ENCODE measurements at places on chromosomes 12 and 14.
A peak's percentile ranks its signal among the peaks of the same experiment; 100 is the strongest.

- DNase-seq = no peak
Measured at GRCh38 chr12:127640181-127640886, 626.6 kb upstream of the TMEM132C start.

GRCh38 chr12:96063046-96063445 lies 27.7 kb upstream of the LTA4H start:
- peak; percentile 49 for DNase-seq

DNA sequence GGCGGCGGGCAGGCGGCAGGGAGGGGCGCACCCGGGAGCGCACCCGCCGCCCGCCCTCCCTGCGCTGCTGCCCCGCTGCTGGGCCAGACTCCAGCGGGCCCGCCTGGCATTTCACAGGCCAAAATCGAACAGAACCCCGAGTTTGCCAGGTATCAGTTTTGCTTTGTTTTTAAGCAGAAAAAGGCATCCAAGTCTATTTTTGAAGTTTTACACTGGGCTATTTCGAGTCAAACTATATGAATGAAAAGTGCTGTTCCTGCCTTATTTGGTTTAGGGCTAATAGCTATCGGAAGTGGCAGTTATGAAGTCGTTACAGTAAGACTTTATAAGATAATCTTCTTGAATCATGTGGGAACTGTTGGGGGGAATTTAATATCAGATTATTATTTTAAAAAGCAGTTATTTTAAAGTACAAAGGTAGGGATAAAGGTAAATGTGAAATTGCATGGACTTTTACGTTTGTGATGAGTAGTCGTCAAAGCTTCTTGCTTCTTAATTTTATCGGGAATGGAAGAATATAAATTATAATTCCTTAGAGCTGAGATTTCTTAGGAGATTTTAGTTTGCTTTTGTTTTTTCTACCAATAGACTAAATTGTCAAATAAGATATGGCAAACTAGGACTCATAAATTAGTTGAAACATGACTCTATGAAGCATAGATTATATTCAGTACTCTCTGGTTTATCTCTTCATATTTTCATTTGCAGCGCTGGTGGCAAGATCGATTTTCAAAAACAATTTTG lies 1.1 kb downstream of the MSRB3 start:
- DNase-seq = no peak

- DNase-seq = peak; percentile 34
Measured at GRCh38 chr12:47767216-47767724, 5.8 kb upstream of the SLC48A1 start.

DNA sequence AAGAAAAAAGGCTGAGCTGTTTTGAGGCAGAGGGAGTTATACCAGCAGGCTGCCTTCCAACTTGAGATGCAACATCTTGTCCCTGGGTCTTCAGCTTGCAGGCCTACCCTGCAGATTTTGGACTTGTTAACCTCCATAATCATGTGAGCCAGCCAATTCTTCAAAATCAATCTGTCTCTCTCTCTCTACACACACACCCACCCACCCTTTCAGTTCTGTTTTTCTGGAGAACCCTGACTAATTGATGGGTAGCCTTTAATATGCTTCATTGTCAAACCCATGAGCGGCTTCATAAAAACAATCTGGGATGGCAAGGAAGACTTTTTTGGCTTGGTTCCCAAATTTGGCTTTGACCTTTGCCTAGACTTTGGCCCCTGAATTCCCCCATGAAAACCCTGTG lies 113.9 kb downstream of the TMX1 start:
- DNase-seq = no peak

DNA sequence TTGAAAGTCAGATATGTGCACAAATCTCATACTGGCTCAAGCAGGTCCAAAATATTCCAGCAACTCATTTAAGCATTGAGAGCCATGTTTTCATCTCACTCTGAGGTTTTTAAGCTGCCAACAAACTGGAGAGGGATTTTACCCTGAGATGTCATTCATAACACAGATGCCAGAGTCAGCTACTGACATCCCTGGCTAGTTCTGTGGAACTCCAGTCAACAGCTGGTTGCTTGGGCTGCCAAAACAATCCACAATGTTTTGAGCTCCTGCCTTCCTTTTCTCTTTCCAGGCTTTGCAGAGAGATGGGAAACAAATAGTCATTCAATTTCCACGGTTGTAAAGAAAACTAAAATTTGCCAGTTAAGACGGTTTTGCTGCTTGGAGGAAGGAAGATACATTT lies 621.2 kb upstream of the FBXO33 start:
- DNase-seq = no peak

DNA sequence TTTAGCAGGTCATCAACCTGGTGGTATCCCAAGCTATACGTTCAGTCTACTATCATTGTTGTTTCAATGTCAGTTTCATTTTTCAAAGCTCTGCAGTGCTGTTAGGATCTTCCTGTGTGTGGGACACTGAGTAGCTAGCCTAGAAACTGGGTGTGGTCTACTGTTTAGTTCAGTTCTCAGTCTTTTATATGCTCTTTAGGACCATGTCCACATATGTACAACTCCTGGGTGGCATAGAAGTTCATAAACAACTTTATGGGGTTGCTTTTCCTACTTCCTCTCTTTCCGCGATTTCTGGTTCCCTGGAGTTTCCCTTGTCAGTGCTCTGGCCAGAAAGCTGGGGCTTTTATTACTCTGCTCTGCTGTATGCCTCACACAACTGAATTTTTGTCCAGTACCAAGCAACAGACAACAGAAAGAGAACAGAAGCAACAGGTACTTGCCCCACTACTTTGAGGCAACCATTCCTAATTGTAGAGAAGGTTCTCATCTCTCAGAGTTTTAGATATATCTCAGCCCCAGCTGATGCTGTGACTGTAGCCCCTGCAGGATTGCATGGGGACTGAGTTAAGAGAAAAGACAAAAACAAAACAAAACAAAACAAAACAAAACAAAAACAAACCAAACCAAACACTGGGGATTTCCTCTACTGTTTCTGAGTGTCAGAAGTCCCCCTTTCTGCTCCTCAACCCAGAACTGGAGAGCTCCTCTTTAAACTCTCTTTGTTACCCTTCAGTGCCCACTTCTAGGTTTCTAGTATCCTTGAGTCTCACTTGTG lies 30.3 kb downstream of the MIS18BP1 start:
- no peak for DNase-seq

DNA sequence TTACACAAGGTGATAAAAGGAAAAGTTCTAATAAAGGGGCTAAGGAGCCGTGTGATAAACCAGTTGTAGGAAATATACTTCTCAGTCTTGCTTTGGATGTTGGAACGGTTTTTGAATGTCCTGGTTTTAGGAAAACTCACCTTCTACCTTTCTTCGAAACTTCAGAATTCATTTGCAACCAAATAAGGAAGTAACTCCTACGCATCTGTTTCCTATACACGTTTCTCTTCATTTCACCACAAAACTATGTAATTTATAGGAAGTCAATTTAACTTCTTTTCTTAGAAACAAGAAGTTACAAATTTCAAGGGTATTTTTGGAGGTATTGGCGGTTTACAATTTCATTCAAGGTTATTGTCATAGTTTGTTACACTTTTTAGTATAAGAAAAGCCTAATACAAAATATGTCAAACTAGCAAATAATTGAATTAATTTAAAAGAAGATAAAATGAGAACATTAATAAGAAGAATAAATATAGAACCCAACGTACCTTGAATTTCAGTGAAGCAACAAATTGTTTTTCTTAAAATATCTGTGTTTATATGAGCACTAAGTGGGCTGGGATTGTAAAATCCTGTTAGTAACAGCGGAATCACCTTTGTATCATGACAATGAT lies 33.2 kb upstream of the CD69 start:
- no peak for DNase-seq

- DNase-seq = no peak
Measured at GRCh38 chr12:104272938-104273337, 30.6 kb upstream of the EID3 start.

- DNase-seq = peak; percentile 53
Measured at GRCh38 chr12:110885152-110885840, 35.1 kb downstream of the MYL2 start.

DNA sequence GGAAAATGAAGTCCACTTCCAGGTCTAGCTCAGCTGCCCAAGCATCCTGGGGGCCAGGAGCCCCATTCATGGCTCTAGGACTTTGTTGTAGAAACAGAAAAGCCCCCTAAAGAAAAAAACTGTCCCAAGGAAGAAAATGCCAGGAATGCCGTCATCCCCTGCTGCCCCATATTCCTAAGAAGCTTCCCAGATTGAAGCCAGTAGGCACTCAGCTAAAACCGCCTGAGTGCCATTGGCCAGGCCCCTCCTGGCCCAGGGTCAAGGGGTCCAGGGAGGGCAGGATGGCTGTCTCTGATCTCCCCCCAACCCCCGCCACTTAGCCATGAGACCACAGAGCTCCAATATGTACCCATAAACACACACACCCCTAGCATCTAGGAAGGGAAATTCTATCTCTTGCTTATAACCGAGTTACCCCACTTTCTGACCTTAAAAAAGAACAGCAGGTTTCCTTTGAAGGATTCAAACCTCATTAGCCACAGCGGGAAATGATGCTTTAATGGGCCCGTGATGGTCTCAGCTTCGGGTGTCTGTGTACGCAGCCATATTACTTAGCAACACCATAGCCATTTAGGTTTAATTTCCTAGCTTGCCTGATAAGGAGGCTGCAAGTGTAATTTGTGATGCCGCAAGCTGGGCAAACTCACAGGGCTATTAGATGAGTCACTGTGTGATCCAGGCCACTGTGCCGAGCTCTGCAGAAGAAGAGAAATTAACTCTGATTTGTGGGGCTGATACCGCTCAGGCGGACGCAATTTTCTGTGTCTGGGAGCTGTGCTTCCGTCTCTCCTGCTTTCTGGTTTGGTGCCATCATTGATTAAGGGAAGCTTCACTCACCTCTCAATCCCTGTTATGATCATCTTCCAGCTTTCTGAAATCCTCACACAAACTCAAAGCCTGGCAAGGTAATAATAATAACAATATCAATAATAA lies 84.2 kb downstream of the GCH1 start:
- DNase-seq = peak; percentile 36

DNA sequence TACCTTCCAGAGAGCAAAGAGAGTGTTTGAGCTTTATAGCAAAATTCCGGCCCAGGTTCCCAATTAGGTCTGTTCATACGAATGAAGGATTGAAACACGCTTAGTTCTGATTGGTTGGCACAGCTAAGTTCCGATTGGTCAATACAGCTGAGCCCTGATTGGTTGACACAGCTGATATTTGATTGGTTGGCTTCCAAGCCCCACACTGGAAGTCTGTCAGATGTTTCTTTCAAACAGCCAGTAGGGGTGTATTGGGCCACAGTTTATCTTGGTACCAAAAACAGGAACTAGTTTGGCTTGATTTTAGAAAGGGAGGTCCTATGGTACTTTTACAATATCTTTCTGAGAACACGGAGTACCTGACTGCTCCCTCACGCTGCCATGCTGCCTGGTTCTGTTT lies 93.4 kb downstream of the CAND1 start:
- DNase-seq = no peak

GRCh38 chr14:103108749-103109207 lies 14.3 kb downstream of the EXOC3L4 start:
- DNase-seq = no peak

DNA sequence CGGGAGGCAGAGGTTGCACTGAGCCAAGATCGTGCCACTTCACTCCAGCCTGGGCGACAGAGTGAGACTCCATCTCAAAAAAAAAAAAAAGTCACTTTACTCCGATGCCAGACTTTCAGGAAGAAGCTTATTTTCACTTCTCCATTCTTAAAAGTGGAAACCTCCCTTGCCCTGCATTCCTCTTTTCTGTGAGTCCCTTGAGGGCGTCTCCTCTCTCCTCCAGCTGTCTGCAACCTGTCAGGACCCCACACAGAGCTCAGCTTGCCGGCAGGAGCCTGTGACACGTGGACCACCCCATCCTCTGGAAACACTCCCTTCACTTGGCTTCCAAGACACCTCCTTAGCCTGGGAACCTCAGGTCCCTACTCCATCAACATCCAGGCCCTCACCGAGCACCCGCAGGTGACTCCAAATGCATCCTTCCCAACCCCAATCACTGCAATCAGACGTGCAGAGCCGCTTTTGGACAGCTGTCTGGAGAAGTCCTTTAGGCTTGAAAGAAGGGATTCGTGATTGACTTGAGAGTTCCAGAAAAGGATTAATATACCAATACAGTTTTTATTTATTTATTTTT lies 34.3 kb downstream of the SLC15A4 start:
- DNase-seq = no peak

- peak; percentile 17 for DNase-seq
Measured at GRCh38 chr12:4829793-4830162, 79.9 kb upstream of the KCNA1 start.

DNA sequence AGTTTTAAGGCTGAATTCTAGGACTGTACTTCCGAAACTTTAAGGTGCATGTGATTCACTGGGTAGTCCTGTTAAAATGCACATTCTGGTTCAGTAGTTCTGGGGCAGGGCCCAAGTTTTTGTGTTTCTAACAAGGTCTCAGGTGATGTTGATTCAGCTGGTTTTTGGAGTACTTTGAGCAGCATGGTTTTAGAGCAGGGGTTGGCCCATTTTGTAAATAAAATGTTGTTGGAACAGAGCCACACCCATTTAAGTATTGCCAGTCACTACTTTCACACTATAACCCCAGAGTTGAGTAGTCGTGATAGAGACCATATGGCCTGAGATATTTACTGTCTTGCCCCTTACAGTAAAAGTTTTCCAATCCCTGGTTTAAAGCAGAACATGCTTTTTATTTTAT lies 111.3 kb downstream of the SYNE2 start:
- no peak for DNase-seq

DNA sequence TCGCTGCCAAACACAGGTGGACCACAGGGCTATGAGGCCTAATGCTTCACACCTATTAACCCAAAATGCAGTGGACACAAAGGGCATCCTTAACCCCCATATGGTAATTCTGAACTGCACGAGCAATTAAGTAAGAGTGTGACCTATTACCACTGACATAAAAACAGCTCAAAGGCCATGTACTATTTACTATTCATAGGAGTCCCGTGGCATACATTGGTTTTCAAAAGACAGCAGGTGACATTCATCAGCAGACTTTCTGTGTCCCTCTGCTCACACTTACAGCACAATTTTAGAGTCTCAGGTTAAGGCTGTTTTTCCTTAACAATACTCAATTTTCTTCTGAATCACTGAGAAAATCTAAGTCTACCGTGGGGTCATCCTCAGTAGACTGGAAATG lies 23.1 kb upstream of the TMCC3 start:
- no peak for DNase-seq

- DNase-seq = no peak
Measured at GRCh38 chr14:60014402-60014801, 77.3 kb upstream of the PCNX4 start.

DNA sequence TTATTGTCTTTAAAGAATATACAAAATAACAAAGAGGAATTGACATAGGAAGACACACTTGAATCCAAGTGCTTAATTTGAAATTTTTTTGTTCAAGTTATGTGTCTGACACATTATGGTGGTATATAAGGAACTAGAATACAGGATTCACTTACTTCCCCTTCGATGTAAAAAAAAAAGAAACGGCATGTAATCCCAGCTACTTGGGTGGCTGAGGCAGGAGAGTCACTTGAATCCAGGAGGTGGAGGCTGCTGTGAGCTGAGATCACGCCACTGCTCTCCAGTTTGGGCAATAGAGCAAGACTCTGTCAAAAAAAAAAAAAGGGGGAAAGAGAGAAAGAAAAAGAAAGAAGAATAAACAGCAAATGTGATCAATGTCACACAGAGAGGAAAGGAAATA lies 8.9 kb downstream of the CLEC12A start:
- DNase-seq = no peak

- no peak for DNase-seq
Measured at GRCh38 chr12:130214686-130215395, 52.6 kb downstream of the FZD10 start.
